ENCODE measurements at places on chromosomes 2 and 18. TPM values are rescaled to one million over a fixed set of nuclear protein-coding genes. Genes with fewer than 3 reads are reported as not detected.
A peak's percentile ranks its signal among the peaks of the same experiment; 100 is the strongest.

Gene SFT2D3
- total RNA-seq: 9.2 TPM

GRCh38 chr2:51265539-51265938, 233.6 kb upstream of the NRXN1 start:
- DNase-seq: no peak

- peak; percentile 77 for DNase-seq
Measured at GRCh38 chr18:3585656-3586509, 135.9 kb downstream of the TGIF1 start.

GRCh38 chr18:42184685-42185477, 229.8 kb downstream of the PIK3C3 start:
- DNase-seq: no peak

GRCh38 chr2:51490576-51491234, 458.8 kb upstream of the NRXN1 start:
- DNase-seq: no peak

- no peak for DNase-seq
Measured at GRCh38 chr2:226114436-226114835, 685.2 kb downstream of the IRS1 start.

- DNase-seq: no peak
Measured at GRCh38 chr18:44770641-44771040, 90.0 kb downstream of the SETBP1 start.

Gene SLC9A2
- total RNA-seq: 6.4 TPM

- DNase-seq: no peak
Measured at GRCh38 chr2:105103481-105103880, 65.6 kb downstream of the MRPS9 start.

- peak; percentile 86 for DNase-seq
Measured at GRCh38 chr2:156445296-156446220, 9.4 kb downstream of the GPD2 start.

GRCh38 chr2:157182834-157183396, 74.6 kb upstream of the GALNT5 start:
- DNase-seq: peak; percentile 45

GRCh38 chr2:216775043-216775453, 79.7 kb upstream of the IGFBP5 start:
- peak; percentile 99 for DNase-seq

GRCh38 chr2:235536711-235537110, 42.9 kb downstream of the AGAP1 start:
- no peak for DNase-seq

Gene INPP5D
- 1.2 TPM for total RNA-seq

DNA sequence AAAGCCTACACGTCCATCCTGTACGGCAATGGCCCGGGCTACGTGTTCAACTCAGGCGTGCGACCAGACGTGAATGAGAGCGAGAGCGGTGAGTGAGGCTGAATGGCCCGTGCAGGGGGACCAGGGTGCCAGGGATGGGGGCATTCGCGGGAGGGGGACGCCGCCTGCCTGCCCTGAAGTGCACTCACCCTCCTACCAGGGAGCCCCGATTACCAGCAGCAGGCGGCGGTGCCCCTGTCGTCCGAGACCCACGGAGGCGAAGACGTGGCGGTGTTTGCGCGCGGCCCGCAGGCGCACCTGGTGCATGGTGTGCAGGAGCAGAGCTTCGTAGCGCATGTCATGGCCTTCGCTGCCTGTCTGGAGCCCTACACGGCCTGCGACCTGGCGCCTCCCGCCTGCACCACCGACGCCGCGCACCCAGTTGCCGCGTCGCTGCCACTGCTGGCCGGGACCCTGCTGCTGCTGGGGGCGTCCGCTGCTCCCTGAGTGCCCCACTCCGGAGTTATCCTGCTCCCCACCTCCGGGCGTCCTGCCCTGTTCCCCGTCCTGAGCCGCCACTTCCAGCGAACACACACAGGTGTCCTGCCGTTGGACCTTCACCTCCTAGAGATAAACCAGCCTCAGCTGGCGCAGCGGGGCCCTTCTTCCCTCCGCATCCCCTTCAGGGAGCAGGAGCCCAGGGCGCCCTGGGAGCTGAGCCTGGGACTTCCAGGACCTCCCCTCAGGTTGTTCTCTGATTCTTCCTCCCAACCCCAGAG, 2.9 kb downstream of the ALPI start:
- no peak for DNase-seq

Gene FAM237A
- not detected for total RNA-seq

DNA sequence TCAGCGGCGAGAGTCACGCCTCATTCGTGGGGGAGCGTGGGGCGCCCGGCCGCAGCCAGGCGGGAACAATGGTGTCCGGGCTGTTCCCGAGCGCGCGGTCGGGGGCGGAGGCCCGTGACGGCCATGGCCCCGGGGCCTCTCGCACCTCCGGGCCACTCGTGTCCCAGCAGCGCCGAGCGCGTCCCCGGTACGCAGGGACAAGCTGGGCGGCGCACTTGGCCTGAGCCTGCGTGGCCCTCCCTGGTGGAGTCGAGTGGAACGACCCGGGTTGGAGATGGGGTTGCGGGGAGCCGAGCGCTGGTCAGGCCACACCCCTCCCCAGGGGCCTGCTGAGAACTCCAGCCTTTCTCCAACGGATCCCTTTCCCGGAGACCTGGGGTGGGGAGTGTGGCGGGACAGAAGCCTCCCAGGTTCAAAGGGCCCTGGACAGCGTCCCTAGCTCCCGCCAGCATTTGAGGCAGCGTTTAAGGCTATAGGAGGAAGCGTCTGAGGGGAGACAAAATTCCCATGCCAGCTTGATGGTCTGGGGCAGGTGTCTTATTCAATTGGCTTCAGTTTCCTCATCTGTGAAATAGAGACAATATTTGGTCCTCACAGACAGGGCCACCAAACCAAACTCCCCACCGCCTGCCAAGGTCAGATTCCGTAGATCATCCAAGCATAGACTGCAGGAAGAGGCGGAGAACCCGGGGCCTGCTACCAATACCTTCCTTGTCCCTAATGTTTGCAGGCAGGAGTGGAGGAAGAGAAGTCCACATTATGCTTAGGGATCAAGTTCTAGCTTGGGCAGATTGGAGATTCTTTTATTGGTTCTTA, 553 bp downstream of the CNDP2 start:
- DNase-seq: peak; percentile 53

Gene CROCC2
- total RNA-seq: under 0.01 TPM

Gene C2orf78
- total RNA-seq: not detected

Data from renal cortical epithelial cell (primary cell).